ENCODE measurements at places on chromosomes 7 and 10. TPM values are rescaled to one million over a fixed set of nuclear protein-coding genes. Genes with fewer than 3 reads are reported as not detected.

Gene BTBD16
- not detected for polyA plus RNA-seq

Gene ASB10
- not detected for polyA plus RNA-seq

Gene ZNF425
- polyA plus RNA-seq, result 1.7 TPM

Gene CRYGN
- not detected for polyA plus RNA-seq

Gene GNGT1
- polyA plus RNA-seq, result not detected

Gene TRIM74
- 0.34 TPM for polyA plus RNA-seq

Gene ZNF467
- polyA plus RNA-seq, result 1.2 TPM

Gene GTPBP10
- polyA plus RNA-seq, result 37.6 TPM

Gene STN1
- 111 TPM for polyA plus RNA-seq

Gene TMEM236
- not detected for polyA plus RNA-seq

Gene FGFBP3
- polyA plus RNA-seq, result 2.6 TPM

- no peak for DNase-seq
Measured at GRCh38 chr10:25573316-25573715, 360.7 kb upstream of the MYO3A start.

DNA sequence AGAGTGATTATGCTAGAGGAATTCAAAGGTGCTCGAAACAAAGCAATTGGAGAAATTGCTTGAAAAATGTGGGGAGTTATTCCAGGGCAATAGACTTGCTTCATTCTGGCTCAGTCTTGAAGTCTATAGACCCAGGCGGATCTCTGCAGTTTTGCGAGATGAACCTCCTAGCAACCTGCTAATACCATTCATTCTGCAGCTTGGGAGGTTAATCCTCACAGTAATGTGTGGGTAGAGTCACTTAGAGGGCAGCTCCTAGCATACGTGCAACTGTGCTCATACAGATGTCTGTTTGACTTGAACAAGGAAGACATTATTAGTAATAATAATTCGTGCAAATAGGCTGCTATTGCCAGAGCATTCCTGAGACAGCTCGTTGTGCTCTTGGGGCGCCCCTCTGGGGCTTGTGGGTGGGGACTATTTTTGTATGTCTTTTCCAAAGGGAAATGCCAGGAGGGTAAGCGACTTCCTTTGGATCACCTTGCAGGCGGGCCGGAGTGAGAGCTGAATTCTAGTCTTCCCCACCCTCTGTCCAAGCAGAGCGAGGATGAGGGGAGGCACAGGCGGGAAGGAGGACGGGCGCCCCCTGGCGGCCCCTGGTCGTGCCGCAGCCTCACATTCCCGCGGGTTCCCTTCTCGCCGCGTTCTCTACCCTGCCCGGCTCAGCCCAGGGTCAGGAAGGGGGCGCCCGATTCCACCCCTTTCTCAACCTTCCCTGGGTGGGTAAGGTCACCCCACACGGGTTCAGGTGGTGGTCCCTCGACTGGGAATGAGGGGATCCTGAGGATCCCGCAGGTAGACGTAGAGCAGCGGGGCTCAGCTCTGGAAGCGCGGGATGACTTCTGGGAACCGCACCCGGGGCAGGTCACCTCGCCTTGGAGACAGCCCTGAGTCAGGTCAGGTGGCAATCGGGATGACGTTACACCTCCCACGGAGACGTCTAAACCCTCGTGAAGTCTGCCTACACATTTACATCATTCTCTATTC, 241.5 kb downstream of the PHTF2 start:
- DNase-seq, result peak; percentile 49

GRCh38 chr10:44398271-44398670, 13.4 kb upstream of the CXCL12 start:
- DNase-seq, result no peak

DNA sequence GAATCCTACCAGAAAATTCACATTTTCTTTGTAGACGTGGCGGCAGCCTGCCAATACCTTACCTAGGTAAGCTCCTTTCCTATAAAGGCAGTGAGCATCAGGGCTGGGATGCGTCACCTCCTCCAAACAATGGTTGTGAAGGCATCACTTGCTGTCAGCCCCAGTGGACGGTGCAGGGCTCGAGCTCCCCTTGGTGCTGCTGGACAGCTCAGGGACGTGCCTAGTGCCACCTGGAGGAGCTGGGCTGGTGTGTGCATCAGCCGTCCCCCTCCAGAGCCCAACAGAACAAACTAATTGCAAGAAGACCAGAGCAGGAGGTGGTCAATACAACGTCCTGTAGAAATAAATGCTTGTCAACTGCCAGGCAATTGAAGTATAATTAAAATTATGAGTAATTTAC, 517.5 kb upstream of the FOXK1 start:
- no peak for DNase-seq

GRCh38 chr10:31136930-31137885, 105.5 kb upstream of the ZNF438 start:
- DNase-seq, result peak; percentile 29

GRCh38 chr10:17784688-17785087, 24.5 kb upstream of the MRC1 start:
- DNase-seq, result no peak

GRCh38 chr10:6912929-6913328, 332.9 kb upstream of the PRKCQ start:
- DNase-seq, result no peak

- no peak for DNase-seq
Measured at GRCh38 chr10:25142116-25142864, 32.5 kb upstream of the GPR158 start.

- DNase-seq, result no peak
Measured at GRCh38 chr7:25787336-25787735, 364.7 kb upstream of the NFE2L3 start.

DNA sequence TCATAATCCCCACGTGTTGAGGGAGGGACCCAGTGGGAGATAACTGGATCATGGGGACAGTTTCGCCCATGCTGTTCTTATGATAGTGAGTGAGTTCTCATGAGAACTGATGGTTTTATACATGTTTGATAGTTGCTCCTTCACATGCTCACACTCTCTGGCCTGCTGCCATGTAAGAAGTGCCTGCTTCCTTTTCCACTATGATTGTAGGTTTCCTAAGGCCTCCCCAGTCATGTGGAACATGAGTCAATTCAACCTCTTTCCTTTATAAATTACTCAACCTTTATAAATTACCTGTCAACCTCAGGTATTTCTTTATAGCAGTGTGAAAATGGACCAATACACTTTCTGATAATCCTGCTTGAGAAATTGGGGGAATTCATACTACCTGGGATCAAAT, 80.2 kb downstream of the ZNF37A start:
- DNase-seq, result no peak

- DNase-seq, result no peak
Measured at GRCh38 chr10:98489561-98490481, 43.1 kb upstream of the HPS1 start.

- DNase-seq, result no peak
Measured at GRCh38 chr7:139753693-139754111, 24.1 kb downstream of the HIPK2 start.

- DNase-seq, result no peak
Measured at GRCh38 chr10:130254662-130255061, 118.5 kb downstream of the GLRX3 start.

GRCh38 chr10:47095211-47095610, 184.0 kb downstream of the PTPN20 start:
- no peak for DNase-seq

- DNase-seq, result no peak
Measured at GRCh38 chr10:113420057-113420732, 132.7 kb upstream of the HABP2 start.

DNA sequence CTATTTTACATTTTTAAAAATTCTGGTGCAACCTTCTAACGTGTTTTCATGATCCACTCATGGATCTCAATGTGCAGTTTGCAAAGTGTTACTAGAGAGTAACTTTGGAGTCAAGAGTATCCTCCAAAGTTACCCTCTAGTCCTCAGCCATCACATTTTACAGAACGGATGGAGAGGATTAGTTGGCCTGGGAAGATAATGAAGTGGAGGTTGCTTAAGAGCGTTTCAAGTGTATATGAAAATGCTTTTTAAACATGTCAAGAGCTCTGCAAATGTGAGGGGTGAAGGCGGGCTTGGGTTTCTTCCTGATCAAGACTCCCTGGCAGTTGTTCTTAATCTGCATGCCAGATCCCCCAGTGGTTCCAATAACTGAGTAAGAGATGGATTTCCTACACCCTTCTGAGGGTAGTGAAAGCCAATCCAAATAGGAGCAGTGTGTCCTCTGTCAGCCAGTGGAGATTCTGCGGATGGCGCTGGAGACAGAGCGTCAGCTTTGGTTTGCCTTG, 299.4 kb upstream of the NPVF start:
- no peak for DNase-seq

DNA sequence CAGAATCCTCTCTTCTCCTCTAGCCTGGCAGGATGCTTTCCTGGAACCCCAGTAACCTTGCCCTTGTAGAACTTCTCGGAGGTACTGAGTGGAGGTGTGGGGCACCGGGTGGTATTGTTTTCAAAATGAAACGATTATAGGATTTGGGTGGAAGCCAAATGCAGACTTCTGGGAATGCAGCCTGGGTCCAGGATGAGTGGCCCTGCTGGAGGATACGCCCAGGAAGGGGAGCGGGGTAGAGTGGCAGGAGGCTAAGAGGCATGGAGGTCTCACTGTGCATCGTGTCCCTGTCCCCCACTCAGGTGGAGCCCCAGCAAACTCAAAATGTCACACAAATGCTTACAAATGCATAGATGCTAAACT, 109.1 kb upstream of the PPIF start:
- no peak for DNase-seq

DNA sequence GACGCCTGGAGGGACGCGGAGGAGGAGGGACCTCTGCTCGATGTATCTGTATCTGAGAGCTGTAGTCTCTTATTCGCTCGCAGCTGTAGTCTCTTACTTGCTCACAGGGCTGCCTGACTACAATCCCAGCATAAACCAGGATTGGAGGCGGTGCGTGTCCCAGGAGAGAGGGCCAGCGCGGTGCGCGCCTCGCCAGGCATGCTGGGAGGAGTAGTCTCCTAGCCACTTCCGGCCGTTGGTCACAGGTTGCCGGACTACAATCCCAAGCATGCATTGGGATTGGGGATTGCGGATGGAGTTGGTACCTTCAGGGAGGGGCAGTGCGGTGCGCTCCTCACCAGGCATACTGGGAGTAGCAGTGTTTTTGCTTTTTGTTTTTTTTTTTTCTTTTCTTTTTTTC, 421.7 kb upstream of the NUPR2 start:
- DNase-seq, result no peak

DNA sequence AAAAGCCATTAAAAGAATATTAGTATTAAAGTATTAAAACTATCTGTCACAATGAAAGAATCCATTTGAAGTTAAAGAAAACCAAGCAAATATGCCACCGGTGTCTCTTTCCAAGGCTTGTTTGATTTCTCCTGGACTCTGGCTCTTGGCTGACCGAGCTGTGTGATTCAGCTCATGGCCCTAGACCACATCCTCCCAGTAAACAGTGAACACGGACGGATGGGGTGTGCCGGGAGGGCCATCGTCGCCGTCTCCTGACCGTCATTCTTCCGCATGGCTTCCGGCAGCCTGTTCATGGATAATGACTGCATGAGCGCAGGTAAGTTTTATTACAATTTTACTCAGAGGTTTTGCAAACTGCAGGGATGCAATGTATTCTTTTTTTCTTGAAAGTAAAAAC, 218.5 kb downstream of the DNAJB6 start:
- DNase-seq, result no peak

DNA sequence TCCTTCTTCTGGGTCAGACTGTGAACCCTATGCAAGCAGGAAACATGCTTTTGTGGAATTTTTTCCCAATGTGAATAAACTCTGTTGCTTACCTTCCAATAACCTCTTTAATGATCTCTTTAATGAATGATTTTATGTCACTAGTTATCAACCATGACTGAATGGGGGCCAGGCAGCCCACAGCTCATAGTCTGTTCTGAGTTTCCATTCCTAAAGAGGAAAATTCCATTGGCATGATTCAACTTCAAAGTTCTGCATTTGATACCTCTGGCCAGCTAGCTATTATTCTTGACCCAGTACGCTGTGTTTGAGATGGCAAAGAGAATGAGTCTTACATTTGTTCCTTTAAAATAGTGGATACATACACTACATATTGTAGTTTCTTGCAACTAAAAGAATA, 867.8 kb upstream of the CELF2 start:
- DNase-seq, result no peak

GRCh38 chr10:7659560-7659959, 7.2 kb downstream of the ITIH5 start:
- DNase-seq, result no peak

DNA sequence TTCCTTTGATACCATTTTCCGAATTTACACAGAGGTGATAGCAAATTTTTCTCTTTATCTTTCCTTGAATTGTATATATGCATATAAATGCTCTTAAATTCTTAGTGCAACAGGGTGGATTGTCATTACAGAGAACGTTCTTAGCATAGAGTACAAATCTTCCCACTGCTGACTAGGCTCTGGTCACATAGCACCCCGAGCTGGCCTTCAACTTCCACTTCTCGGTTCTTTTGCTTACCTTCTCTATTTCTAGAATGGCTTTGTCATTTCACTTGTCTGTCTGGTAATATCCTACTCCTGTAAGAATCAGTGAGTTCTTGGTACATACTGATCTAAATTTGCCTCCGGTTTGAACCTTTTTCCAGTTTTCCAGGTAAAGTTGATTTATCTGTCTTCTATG, 13.4 kb downstream of the ADIRF start:
- no peak for DNase-seq

DNA sequence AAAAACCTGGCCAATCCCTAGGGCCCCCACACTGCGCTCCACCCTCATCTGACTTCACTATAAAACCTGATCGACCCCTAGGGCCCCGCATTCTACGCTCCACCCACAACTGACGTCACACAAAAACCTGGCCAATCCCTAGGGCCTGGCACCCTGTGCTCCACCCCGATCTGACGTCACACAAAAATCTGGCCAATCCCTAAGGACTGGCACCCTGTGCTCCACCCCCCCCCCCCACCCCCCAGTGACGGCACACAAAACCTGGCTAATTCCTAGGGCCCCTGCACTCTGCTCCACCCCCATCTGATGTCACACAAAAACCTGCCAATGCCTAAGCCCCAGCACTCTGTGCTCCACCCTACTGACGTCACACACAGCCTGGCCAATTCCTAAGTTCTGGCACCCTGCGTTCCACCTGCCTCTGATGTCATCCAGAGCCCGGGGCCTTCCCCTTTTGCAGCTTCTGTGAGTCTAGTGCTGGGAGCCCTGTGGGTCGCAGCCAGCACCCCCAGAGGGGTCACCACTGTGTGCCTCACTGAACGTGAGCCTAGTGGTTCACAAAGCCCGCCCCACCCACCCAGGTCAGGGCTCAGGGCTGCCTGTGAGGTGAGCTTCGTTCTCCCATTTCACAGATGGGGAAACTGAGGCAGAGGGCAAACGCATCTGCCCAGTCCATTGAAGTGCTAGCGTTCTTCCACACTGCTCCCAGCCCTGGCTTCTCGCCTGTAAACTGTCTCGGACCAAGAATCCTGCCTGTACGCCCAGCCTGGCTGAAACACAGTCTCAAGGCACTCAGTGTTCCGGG, 40.6 kb downstream of the MICALL2 start:
- DNase-seq, result no peak

- DNase-seq, result no peak
Measured at GRCh38 chr7:84368122-84368521, 173.5 kb upstream of the SEMA3A start.

DNA sequence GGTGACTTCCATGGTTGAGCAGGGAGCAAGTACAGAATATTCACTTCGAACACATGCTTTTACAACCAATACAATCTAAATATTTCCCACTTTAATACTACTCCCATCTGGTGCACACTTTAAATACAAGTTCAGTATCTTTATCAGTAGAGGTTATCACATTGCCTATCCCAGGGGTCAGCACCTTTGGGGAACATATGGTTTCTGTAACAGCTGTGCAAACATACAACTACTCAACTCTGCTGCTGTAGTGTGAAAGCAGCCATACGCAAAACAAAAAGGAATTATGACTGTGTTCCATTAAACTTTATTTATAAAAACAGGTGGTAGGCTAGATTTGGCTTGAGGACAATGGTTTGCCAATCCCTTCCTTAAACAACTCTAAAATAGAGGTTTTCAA, 157.5 kb downstream of the XPNPEP1 start:
- no peak for DNase-seq

GRCh38 chr10:94757916-94758315, 4.6 kb upstream of the CYP2C19 start:
- no peak for DNase-seq

Measured in CD4-positive, alpha-beta memory T cell (primary cell).